ENCODE measurements at places on chromosomes 6 and 20. TPM values are rescaled to one million over a fixed set of nuclear protein-coding genes. Genes with fewer than 3 reads are reported as not detected.

GRCh38 chr6:163986313-163986712 is 571.8 kb downstream of the QKI start:
- DNase-seq = no peak

GRCh38 chr6:149483849-149484655 is 762 bp downstream of the ZC3H12D start:
- DNase-seq = no peak

DNA sequence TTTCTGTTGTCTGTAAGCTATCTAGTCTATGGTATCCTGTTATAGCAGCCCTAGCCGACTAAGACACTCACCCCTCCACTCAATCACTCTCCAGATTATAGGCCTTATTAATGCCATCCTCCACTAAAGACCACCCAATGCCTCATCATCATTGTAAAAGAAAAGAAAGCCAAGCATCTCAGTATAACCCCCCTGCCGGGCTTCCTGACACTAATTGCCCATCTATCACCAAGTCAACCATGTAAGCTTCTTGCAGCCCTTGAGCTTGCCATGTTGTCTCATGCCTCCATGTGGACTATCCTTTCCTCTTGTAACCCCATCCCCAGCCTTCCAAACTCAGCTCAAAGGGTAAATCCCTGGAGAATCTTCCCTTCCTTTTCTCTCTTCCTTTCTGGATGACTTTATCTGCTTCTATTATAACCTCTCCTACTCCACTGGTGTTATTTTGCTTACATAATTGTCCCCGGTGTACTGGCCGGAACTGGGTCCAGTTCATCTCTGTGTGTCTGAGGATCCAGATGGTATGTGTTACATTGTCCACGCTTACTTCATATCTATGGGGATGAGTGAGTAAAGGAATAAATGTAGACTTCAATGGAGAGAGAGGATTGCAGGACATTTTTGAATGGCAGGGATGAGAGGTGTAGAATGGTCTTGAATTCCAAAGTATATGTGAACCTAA is 202.9 kb upstream of the SOX4 start:
- DNase-seq = no peak

DNA sequence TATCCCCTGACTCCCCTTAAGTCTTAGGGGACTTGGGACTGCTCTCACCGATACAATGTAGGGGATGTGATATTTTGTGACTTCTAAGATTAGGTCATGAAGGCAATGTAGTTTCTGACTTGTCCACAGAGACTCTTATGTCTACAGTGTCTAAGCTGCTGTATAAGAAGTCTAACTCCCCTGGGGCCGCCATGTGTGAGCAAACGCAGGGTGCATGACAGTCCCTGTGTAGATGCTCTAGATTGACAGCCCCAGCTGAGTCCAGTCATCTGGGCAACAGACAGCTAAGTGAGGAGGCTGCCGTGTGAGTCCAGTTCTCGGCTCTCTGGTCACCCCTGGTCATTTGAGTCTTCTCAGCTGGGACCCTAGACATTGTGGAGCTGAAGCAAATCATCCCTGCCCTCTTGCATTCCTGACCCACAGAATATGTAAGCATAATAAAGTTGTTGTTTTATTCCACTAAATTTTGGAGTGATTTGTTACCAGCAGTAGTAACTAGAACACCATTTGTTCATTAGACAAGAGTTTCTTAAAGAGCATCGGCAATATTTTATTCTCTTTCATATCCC is 743.3 kb upstream of the CHD6 start:
- DNase-seq = no peak

- no peak for DNase-seq
Measured at GRCh38 chr20:33914919-33915318, 78.8 kb upstream of the RALY start.

DNA sequence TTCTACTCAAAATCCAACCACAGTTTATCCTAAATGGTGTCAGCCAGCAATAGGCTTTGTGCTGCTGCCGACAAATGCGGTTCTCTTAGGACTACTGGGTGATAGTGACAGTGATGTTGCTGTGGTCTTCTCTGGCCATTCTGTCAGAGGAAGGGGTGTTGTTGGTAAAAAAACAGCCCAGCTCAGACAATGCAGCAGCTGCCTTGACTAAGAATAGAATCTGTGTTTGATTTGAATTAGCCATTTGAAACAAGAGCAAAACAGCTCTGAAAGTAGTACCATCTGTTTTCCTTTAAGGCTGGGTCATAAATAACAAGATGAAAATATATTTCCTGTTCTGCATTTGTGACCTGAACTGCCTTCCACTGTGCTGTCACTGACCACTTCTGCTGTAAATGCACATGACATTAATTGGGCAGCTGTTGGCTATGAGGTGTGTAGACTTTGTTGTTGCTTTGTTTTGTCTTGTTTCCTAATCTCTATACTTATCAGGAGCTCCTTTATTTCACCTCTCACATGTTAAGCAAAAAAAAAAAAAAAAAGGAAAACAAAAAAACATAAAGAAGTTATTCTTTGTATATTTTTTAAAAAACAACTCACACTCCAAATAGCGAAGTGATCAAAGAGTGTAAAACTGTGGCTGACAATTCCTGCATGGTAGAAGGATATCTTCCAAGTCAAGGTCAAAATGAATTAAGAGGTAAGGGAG is 497.8 kb upstream of the ARID1B start:
- no peak for DNase-seq

DNA sequence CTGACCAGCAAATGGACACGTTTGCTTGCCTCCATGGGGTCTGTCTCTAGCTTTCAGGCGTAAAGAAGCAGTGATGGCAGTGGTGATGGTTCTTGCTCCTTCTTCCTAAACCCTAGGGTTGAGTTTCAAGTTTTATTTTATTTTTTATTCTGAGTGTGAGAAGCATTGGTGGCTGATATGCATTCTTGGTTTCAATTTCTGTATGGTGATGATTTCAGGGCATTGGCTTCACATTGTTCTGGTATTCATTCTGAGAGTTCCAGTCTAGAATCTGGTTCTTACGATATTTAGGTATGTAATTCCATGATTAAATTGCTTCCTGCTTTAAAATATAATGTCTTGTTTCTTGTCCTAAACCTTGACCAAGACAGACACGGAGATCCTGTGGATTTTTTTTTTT is 444.5 kb upstream of the IMPG1 start:
- no peak for DNase-seq

DNA sequence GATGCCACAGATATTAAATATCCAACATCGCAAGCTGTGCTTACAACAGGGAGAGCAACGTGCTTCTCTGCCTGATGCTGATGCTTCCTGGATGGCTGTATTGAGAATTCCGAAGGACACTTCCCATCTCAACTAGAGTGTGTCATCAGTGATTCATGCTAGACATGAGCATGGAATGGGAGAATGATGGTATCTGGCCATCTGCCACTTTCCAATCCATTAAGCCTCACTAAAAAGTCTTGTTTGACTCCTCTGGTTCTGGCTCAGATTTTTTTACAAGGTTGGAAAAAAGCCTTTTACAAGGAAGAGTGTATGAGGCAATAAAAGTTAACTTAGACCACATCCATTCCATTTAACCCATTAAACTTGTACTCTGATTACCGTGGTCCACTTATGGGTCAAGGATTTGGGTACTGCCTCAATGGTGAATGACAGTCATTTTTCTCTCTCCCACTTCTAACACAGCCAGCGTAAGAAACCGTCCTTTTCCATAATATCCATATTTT is 265.3 kb downstream of the UST start:
- no peak for DNase-seq

DNA sequence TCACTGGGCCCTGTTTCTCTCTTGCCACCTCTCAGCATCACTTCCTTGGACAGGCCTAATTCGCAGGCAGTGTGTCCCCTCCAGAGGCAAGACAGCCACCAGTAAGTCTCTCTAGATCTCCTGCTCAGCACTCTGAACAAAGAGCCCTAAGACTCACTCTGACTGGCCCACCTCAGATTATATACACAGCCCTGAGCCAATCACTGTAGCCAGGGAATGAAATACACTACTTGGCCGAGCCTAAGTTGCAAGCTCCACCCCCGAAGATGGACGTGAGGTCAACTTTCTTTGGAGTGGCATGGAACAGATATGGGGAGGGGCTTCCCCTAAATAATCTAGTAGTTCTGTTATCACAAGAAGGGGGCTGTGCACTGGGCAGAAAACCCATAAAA is 4.1 kb downstream of the BPI start:
- DNase-seq = no peak

DNA sequence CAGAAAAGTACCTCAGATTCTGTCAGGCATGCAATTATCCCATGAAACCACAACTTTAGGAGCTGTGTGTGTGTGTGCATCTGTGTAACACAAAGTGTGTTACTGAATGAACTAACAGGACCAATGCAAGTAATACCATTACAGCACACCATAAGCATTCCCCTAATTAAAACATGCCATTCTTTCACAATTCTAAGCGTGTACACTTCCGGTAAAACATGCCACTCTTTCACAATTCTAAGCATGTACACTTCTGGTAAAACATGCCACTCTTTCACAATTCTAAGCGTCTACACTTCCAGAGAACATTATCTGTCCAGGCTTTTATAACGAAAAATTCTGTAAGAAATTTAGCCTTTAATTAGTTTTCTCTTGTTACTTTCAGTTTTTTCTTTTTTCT is 238.2 kb downstream of the GMDS start:
- no peak for DNase-seq

DNA sequence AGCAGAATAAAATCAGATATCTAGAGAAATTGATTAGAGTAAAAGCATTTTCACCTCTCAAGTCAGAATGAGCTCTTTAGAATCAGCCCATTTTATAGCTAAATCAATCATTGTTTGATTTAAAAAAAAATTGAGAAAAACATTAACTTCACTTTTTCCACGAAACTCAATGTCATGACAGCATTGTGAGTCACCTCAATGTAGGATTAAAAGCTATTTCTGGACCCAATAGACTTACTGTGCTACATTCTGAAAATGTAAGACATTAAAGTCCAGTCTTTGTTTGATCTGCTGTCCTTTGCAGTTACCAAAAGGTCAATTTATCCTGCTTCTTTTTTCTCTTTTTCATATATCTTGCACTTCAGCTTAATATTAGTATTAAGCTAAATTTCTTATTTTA is 519.4 kb upstream of the ZNF337 start:
- DNase-seq = no peak

- DNase-seq = peak; percentile 31
Measured at GRCh38 chr6:143449714-143450452, 612 bp downstream of the ADAT2 start.

Gene CCN2
- not detected for total RNA-seq
